ENCODE measurements at places on chromosomes 4 and X.

- no peak for DNase-seq
These were observed 1027.3 kb downstream of the PCDH18 start for GRCh38 chr4:136505020-136505419.

DNA sequence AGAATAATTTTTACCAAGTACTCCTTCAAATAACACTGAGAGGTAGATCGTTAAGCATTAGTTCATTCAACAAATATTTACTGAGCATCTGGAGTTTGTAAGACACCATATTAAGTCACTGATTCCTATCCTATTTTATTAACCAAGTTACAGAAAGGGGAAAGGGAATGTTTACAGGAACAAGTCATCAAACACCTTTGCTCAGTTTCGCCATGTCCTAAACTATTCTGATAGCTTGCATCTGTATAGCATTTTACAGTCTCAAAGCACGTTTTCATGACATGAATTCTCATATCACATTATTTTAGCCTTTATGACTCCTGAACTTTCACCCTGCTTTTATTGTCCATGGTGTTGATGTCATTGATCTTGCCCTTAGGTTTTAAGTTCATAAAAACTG, 89.2 kb downstream of the AREG start:
- no peak for DNase-seq

- DNase-seq, result no peak
These were observed 108.5 kb upstream of the MID1 start for GRCh38 chrX:10728806-10729389.

DNA sequence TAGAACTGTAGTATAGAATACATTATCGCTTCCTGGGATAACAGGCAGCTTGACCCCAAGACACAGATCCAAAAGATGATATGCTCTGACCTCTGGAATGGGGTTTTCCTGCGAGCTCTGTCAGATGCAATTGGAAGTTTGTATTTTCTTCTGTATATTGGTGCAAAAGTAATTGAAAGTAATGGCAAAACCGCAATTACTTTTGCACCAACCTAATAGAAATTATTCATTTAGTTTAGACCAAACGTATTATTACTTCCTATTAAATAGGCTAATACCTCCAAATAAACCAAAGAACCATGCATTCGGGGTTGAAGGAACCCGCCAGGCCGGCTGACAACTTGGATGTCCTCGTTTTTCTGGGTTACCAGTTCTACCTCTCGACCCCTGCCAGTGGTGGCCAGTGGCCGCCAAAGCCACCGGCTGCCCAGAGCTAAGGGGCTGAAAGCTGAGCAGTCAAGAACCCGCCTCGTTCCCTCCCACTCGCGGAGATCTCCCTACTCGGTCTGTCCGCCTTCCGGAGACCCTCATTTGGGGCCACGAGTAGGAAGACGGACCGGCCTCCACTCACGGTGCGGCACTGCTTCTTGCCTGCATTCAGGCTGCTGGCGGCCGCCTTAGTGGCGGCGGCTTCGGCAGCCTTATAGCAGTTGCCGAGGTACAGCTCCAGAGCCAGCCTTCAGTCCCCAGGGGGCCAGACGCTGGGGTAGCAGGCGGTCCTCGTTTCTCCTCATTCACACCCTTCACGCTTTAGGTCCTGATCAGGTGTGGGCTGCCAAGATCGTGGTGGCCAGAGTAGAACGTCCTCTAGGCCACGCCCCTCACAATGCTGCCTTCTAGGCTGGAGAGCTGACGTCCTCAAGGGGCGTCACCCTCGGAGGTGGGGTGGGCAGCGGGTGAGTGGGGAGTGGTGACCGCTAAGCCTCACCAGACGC, 121.9 kb downstream of the RBMX2 start:
- DNase-seq, result no peak

DNA sequence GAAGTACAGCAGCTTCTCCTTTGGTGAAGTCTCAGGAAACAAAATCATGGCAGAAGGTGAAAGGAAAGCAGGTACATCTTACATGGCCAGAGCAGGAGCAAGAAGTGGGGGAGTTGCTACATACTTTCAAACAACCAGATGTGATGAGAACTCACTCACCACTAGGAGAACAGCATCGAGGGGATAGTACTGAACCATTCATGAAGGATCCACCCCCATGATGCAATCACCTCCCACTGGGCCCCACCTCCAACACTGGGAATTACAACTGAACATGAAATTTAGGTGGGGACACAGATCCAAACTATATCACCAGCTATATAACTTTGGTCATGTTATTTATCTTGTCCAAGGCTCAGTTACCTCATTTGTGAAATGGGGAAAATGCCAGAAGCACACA, 159.4 kb downstream of the OPHN1 start:
- DNase-seq, result no peak

- DNase-seq, result no peak
These were observed 123.3 kb downstream of the ZNF518B start for GRCh38 chr4:10333942-10334341.

GRCh38 chr4:106708464-106708816, 327.7 kb downstream of the DKK2 start:
- no peak for DNase-seq

DNA sequence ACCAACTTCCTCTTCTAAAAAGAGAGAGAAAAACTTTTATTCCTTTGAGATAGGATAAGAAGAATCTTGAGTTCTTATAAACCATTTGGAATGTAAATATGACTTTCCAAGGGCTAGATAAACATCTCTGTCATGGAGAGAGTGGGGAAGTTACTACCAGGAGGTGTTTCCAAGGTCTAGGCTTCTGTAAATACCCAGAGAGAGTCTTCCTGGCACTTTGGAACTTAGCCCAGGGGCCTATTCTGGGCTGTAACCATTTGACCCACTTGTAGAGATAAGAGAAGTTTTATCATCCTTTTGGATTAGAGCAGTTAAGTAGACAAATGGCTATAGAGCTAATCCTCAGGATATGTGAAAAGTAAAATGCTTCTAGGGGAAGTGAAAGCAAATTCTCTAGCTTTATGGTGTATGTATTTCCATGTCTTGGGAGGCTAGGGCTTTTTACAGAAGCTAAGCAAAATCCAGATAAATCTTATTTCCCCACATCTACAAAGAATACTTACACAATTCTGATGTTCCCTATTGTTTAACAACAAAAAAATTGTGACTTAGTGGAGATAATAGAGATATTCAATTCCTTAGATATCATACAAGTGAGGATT, 51.1 kb downstream of the MCUB start:
- no peak for DNase-seq

DNA sequence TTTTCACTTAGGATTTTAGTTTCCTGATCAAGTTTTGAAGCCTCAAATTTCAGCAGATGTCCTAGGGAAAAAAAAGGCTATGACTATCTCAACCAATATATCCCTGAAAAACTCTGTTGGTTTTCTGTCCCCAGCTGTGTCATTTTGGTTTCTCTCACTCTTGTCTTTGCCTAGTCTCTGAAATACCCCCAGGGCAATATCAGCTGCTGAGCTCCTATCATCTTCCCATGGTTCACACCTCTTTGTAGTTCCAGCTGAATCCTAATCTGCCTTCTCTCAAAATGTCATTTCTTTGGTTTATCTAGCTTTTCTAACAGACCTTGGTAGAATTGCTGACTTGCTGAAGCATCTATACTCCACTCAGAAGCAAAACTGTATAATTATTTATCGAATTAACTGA, 2370.5 kb downstream of the ARAP2 start:
- no peak for DNase-seq

- no peak for DNase-seq
These were observed 52.9 kb upstream of the FRAS1 start for GRCh38 chr4:78004270-78004669.

GRCh38 chr4:99381588-99382175, 29.1 kb upstream of the ADH1C start:
- no peak for DNase-seq

GRCh38 chrX:153491918-153492317, 2.9 kb upstream of the BGN start:
- no peak for DNase-seq

DNA sequence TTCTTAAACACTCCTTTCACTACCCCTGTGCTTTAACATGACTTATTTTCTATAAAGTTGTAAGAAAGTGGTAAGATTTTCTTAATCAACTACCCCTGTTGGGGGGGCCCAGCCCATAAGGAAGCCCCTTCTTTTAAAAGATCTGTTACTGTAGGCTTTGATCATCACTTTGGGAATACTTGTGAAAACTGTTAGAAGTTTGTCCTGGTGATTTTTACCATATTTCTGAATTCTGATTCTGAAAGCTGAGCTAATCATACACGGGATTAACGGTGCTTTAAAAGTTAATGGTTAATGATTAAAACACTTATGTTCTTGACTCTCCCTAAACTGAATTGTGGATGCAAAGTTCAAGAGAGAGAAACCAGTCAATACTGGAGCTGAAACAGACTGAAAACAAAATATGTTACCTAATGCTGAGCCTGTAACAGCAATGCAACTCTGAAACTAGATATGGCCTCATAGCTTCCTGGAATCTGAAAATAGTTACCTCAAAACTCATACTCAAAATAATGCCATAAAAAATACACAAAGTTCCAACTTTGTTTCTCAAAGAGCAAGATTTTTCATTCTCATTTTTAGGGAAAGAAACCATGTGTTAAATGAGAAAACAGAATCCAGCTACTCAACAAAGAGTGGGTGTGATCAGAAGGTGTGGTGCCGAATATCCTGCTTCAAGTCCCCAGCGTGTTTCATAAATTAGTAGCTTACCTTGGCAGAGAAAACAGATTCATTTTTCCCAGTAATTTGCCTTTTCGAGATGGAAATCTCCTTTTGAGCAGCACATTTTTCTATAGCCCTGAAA, 31.6 kb downstream of the ADH7 start:
- DNase-seq, result no peak

- no peak for DNase-seq
These were observed 16.0 kb downstream of the CTBP1 start for GRCh38 chr4:1232661-1233621.

- DNase-seq, result no peak
These were observed 88.3 kb downstream of the SLC34A2 start for GRCh38 chr4:25743971-25744370.

DNA sequence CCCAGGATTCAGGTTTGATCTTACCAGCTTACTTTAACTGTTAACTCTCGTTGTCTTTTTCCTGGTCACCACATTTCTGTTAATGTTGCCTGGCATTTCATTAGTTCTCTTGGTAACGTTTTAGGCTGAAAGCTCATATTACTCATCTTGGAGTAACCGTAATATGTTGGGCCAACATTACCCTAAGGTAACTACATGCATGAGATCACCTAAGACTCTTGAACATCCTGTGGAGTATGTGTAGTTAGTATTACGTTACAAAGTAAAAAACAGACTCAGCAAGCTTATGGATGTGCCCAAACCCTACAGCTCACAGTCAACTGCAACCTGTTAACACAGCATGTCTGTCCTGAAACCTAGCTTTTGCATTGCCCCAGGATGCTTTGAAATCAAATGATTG, 203.3 kb upstream of the HS3ST1 start:
- no peak for DNase-seq

DNA sequence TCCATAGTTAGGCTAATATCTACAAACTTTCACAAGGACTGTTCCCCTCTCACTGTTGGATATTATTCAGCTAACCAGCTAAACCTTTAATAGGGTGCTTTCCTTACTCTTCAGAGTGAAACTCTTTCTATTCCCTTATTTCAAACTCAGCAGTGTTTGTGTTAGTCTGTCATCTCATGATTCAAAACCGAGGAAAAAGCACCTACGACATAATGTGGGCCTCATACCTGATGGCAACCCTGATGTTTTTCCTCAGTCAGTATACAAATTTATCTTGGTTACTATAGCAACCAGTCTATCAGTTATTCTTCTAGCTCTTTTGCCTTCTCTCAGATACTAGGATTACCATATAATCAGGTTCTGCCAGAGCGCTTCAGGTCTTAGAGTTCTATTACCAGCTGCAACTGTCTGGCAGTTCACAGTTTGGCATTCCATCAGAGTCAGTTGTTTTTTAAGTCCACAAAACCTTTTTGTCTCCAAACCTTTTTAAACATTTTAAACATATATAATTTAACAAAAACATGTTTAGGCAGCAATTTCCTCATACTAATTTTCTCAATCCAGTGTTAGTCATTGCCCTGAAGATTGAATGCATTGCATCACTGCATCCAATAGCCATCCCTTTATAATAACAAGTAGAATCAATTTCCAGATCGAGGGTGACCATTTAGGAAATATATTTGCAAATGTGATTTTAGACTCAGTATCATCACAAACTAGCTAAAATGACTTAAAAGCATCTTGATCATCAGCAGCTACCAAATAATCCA, 7.4 kb downstream of the WDR44 start:
- no peak for DNase-seq

GRCh38 chrX:6244666-6245065, 16.0 kb upstream of the NLGN4X start:
- DNase-seq, result no peak

DNA sequence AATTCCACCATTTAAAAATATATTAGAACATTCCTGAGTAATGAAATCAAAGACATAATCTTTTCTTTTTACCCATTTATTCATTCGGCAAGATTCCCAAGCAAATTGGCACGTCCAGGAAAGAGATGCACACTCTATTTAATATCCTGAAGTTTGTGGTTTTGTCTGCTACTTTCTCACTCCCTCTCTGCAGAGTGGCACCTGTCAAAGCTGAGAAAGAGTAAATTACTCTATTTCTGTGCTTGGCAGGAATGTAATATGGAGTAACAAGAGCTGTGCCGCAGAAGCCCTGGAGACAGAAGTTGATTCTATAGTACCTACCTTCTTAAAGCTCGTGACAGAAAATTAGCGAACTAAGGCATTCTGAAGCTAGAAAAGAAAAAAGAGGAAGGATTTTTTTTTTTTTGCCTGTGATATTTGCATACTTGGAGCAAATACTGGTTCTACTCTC, 5.5 kb downstream of the GSTCD start:
- no peak for DNase-seq

- no peak for DNase-seq
These were observed 390.1 kb downstream of the ANKRD50 start for GRCh38 chr4:124322234-124323065.

- no peak for DNase-seq
These were observed 17.7 kb upstream of the TAB3 start for GRCh38 chrX:30906726-30907125.

DNA sequence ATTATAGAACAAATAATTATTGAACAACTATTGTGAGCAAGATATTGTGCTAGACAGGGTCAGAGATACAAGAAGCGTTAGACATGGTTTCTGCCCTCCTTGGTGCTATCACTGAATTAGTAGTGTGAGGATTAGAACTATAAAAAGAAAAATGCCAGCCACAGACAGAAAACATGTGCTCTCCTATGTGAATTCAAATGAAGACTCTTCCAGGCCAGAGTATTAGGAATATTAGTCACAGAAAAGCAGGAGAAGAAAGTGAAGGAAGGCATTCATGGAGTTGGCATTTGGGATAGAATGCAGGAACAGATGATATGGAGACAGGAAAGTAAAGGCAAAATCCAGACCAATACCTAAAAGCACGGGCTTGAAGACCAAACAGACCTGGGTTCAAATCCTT, 179.6 kb upstream of the TENM3 start:
- DNase-seq, result no peak

- no peak for DNase-seq
These were observed 9.7 kb upstream of the PYURF start for GRCh38 chr4:88533088-88533790.

- no peak for DNase-seq
These were observed 383.9 kb downstream of the PCDH7 start for GRCh38 chr4:31104043-31104442.

- no peak for DNase-seq
These were observed 1.3 kb downstream of the TBL1X start for GRCh38 chrX:9466124-9466495.

GRCh38 chr4:184389978-184390900, 84.1 kb downstream of the IRF2 start:
- DNase-seq, result no peak

- DNase-seq, result no peak
These were observed 3.7 kb upstream of the BEX4 start for GRCh38 chrX:103211012-103211715.

All from GOT3 (cell line).